Activated CD4-positive, alpha-beta T cell treated with anti-CD3 and anti-CD28 coated beads, Interleukin-2, amount 50 U/mL, for 16 hours (primary cell): ENCODE measurements at places on chromosomes 4 and X.

DNA sequence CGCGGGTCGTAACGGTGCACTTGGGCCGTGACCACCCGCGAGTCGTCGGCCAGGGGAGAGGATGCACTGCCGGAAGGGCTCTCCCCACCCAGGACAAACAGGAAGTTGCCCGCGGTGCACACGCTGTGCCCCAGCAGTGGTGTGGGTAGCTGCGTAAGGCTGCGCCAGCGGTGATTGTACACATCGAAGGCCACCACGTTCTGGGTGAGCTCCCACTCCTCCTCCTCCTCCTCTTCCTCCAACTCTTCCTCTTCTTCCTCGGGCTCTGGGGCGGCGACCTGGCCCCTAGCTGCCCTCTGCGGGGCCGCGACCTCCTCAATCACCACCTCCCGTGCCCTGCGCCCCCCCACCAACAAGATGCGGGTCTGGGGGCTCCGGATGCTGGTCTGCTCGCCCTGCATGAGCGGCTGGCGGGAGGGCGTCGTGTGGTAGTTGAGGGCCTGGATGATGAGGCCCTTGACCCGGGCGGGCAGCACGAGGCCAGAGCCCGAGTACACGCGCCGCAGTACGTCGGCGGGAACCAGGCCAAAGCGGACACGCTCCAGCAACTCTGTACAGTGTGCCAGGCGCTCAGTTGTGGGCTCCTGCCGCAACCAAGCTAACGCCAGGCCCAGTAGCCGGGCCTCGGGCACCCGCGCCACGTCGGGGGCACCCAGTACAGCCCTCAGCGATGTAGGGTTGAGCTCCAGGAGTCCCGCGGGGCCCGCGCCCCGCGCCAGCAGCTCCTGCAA, 1.4 kb downstream of the KLHL34 start:
- DNase-seq = no peak

DNA sequence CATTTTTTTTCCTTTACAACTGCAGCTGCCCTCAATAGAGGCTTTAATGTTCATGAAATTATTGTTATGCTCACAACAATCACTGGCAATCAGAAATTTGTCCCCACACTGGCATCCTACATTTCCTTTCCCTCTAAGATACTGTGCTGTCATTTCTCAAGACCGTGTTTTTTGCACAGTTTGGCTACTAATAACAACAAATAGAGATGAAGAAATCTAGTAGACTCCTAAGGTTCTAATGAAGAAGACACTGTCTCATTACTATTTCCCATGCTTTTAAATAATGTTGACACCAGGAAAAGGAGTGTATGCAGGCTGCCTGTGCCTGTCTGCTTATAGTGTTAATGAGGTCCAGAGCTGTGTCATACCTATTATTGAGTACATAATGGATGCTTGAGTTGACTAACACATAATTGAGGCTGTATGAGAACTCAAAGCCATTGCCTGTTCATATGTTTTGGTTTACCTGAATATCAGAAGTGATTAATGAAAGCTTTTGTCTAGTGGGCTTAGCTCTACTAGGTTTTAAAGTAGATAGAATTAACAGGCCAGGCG, 1.5 kb upstream of the EIF4E start:
- peak; percentile 32 for DNase-seq

GRCh38 chr4:24560868-24561368, 23.4 kb downstream of the DHX15 start:
- no peak for DNase-seq

DNA sequence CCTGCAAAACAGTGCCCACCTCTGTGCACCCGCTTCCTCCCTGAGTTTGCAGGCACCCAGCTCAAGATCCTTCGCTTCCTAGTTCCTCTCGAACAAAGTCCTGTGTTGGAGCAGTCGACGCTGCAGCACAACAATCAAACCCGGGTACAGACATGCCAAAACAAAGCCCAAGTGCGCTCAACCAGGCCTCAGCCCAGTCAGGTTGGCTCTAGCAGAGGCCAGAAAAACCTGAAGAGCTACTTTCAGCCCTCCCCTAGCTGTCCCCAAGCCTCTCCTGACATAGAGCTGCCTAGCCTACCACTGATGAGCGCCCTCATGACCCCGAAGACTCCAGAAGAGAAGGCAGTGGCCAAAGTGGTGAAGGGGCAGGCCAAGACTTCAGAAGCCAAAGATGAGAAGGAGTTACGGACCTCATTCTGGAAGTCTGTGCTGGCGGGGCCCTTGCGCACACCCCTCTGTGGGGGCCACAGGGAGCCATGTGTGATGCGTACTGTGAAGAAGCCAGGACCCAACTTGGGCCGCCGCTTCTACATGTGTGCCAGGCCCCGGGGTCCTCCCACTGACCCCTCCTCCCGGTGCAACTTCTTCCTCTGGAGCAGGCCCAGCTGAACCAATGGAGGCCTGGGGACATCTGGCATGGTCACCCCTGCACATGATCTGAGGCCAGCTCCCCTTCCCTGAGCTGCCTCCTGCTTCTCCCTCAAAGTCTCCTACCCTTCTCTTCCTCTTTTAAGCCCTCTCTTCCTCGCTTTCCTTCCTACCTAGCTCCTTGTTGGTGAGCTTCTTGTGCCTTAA, 6.9 kb downstream of the APEX2 start:
- DNase-seq = no peak

GRCh38 chrX:53831662-53832635, 145.4 kb upstream of the HUWE1 start:
- DNase-seq = peak; percentile 69

DNA sequence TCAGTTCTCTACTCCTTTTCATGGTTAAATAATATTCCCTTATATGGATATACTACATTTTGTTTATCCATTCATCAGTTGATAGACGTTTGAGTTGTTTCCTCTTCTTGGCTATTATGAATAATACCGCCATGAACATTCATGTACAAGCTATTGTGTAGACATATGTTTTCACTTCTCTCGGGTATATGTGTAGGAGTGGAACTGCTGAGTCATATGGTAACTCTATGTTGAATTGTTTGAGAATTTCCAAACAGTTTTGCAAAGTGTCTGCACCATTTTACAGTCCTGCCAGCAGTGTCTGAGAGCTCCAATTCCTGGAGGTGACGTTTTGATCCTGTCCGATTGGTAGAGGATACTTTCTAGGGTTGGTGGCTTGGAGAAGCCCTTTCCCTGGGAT, 23.6 kb downstream of the PLAC1 start:
- DNase-seq = peak; percentile 65

- DNase-seq = no peak
These were observed 32.0 kb downstream of the HAND2 start for GRCh38 chr4:173498023-173498422.

- no peak for DNase-seq
These were observed 1.5 kb downstream of the NHSL2 start for GRCh38 chrX:71912156-71912555.
